ENCODE measurements at places on chromosomes 11 and 22.

DNA sequence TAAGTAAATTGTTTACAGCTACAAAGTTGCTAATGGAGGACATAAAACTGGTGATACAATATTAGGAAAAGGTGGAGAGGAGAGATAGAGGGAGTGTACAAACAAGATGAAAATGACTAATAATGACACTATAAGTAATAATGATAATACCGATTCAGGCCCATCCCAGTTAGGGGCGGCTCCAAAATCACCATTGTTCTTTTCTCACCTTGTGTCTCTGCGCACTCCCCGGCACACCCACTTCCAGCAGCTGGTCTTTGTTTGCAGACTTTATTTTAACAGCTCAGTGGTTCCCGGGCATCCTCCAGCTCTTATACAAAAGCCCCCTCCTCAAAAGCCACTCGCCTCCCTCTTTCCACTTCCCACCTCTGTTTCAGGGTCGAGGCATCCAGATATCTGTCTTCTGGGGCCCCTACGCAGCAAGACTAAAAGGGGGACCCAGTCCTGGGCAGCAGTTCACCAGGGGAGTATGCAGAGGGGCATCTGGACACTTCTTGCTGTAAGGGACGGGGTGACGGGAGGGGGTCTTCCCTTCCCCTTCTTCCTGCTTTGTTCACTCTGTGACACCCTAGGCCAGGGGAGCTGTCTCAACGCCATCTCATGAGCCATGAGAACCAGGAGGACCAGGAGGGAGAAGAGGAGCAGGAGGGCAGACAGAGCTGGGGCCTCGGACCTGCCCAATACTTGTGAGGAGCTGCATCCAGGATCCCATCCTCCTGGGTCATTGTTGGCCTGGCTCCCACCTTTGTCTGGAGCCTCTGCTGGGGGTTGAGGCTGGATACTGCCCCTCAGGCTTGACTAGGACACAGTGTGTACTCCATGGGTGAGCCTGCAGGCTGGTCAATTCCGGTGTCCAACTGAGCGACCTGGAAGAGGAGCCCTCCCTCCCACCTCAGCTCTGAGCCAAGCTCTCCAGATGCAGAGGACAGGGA lies 2.7 kb downstream of the APOL2 start:
- DNase-seq = no peak

- DNase-seq = no peak
These were observed 50.9 kb upstream of the PANX1 start for GRCh38 chr11:94077552-94078293.

DNA sequence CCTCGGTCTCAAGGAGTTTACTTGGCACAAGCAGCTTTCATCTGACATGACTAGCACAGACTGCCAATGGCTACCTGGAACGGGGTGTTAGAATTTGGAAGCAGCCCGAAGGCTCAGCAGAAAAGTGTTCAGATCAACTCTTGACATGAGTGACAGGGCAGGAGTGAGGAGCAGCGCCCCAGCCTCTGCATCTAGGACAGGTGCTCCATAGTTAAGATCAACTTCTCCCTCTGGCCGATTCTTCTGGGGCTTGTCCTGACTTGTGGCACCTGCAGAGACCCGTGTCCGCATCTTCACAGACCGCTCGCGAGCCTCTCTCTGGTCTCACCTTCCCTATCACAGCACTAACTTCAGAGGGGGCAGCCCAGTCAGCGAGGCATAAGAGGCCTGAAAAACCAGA lies 42.5 kb upstream of the CHKA start:
- DNase-seq = no peak

- no peak for DNase-seq
These were observed 222.9 kb upstream of the ARHGAP20 start for GRCh38 chr11:110935018-110935640.

- DNase-seq = no peak
These were observed 48.6 kb upstream of the ADA2 start for GRCh38 chr22:17267661-17268330.

GRCh38 chr11:20308601-20309000 lies 54.9 kb upstream of the HTATIP2 start:
- no peak for DNase-seq

DNA sequence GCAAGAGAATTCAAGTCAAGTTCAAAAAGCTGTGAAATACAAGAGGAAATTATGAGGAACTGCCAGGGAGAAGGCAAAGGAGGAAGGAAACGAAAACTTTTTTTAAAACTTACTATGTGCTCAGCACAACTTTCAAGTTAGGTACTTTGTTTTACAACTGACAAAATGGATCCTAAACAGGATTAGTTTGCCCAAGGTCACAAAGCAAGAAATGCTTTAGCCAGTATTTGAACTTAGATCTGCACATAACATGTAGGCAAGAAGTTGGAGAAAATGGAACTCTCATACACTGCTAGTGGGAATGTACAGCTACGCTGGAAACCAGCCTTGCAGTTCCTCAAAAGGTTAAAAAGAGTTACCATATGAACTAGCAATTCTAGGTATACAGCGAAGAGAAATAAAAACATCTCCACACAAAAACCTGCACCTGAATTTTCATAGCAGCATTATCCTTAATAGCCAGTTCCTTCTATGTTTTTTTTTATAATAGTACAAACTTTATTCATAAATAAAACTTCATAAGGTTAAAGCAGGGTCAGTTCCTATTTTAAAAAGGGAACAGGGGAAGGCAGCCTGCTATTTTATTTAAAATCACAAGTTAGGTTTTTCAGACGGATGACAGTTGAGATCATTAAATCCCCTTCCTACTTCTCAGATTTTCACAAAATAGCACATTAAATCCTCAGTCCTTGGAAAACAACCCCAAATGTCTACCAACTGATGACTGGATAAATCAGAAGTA lies 19.2 kb downstream of the DDX6 start:
- DNase-seq = no peak

DNA sequence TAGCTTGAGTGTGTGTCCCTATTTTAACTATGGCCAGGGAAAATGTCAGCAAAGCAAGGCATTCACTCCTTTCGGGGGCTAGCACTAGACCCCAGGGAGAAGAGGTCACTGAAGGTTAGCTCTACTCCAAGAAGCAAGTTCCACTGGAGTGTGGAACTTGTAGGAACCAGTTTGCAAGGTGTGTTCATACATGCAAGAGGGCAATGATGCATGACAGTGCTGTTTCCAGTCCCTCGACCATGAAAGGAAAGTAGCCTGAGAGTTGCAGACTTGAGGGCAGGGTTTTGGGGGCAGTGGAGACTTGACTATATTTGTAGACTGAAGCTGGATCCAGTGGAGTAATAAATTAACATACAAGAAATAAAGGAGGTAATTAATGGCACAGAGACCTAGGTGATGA lies 21.6 kb upstream of the SLC36A4 start:
- no peak for DNase-seq

GRCh38 chr22:41568811-41569210 lies 8.0 kb downstream of the CSDC2 start:
- no peak for DNase-seq

DNA sequence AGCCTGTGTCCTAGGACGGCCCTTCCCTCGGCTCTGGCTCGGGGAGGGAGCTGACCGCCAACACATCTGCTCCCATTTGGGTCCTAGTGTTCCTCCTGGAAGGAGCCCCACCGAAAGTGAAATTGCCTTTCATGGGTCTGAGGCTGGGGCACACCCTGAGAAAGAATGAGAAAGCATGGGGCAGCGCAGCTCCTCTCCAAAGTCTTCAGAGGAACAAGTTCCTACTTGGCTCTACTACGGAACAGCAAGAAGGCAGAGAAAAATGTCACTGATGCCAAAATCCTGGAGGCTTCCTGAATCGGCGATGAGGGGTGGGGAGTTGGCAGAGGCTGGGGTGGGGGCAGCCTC lies 41.5 kb upstream of the MYEOV start:
- no peak for DNase-seq

DNA sequence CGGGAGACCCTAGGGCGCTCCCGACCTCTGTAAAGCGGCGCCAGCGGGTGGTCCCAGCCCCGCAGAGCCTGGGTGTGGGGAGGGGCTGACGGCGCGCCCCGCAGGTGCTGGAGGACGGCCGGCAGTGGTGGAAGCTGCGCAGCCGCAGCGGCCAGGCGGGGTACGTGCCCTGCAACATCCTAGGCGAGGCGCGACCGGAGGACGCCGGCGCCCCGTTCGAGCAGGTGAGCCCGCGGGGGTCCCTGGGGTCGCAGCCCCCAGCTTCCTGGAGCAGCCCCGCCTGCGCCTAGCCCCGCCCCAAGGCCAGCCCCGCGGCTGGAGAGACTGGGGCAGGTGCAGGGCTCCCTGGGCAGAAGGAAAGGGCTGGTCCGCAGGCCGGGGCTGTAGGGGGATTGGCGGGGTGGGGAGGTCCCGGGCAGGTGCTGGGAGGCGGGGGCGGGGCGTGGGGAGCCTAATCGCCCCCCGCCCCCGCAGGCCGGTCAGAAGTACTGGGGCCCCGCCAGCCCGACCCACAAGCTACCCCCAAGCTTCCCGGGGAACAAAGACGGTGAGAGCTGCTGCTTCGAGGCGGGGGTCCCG lies 19.7 kb downstream of the EPS8L2 start:
- peak; percentile 50 for DNase-seq

DNA sequence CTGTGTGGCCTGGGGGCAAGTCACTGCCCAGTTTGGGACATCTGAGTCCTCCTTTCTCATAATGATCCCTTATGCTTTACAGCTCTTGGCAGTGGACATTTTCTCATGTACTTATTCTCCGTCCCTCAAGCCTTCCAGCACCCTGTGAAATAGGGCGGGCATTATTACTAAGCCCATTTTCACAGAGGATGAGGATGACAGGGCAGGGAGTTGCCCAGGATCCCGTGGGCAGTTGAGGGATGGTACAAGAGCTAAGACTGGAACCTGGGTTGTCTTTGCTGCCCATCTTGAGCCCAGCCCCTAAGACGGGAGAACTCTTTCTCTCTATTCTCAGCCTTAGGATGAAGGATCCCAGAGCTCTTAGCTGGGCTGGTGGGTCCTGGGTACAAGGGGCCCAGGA lies 11.2 kb downstream of the CD82 start:
- no peak for DNase-seq

GRCh38 chr11:5124891-5125620 lies 13.1 kb downstream of the OR52A5 start:
- DNase-seq = no peak

- no peak for DNase-seq
These were observed 117.0 kb downstream of the FBXO7 start for GRCh38 chr22:32591620-32592019.

- no peak for DNase-seq
These were observed 73.7 kb upstream of the CTSC start for GRCh38 chr11:88411265-88411664.

GRCh38 chr11:75344186-75344585 lies 7.3 kb downstream of the ARRB1 start:
- no peak for DNase-seq

- no peak for DNase-seq
These were observed 154.3 kb downstream of the FBXO7 start for GRCh38 chr22:32628628-32629572.

DNA sequence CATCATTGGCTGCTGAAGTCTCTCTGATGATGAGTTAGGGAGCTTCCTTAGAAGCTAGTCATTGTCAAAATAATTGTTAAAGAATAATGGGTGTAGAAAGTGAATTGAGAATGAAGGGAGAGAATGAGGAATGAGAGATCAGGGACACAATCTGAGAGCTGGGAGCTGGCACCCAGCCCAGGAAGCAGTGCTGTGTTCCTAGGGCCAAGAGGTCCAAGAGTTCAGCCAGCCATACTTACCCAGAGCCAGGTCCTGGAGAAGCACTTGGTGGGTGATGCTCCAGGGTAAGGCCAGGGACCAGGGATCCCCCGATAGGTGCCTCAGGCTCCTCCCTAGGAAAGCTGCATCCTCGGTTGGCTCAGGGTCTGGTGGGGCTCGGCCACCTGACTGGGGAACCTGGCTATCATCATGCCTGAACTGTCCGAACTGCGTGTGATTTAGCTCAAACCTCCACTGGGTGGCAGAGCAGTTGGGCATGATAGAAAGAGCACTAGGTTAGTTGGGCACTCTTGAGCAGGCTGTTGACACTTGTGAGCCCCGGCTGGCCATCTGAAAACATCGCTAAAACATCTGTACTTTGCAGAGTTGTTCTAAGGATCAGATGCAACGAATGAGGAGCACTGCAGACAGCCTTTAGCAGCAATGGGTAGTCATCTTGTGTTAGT lies 123.9 kb upstream of the NCAM1 start:
- DNase-seq = peak; percentile 59

DNA sequence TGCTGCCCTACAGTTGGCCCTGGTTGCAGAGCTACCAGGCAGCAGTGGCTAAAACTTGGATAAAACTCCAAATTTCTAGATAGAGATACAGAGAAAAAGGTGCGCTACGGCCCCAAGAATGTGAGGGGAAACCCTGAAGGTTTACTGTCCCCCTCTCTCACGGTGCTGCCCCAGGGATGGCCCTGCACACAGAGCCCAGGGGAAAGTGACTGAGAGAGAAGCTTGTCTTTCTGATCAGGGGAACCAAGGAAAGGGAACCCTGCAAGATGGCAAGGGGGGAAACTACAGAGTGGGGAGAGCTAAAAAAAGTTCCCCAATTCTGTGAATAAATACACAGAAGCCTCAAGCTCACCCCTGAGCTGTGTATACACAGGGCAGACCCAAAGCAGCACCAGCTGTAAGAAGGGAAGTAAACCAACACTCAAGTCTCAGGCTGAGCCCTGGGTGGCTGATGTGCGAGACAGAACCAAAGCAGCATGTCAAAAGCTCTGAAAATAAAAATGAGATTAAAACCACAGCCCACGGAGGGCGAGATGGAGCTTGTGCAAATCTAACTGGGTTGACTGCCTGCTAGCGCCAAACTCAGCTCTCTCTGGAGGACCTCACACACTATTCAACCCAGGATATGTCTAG lies 22.1 kb downstream of the GNB1L start:
- no peak for DNase-seq

- DNase-seq = no peak
These were observed 76.0 kb downstream of the HSD17B12 start for GRCh38 chr11:43756575-43756974.

- no peak for DNase-seq
These were observed 48.5 kb upstream of the MN1 start for GRCh38 chr22:27850000-27850521.

- DNase-seq = no peak
These were observed 11.0 kb downstream of the TANGO2 start for GRCh38 chr22:20031732-20032406.

DNA sequence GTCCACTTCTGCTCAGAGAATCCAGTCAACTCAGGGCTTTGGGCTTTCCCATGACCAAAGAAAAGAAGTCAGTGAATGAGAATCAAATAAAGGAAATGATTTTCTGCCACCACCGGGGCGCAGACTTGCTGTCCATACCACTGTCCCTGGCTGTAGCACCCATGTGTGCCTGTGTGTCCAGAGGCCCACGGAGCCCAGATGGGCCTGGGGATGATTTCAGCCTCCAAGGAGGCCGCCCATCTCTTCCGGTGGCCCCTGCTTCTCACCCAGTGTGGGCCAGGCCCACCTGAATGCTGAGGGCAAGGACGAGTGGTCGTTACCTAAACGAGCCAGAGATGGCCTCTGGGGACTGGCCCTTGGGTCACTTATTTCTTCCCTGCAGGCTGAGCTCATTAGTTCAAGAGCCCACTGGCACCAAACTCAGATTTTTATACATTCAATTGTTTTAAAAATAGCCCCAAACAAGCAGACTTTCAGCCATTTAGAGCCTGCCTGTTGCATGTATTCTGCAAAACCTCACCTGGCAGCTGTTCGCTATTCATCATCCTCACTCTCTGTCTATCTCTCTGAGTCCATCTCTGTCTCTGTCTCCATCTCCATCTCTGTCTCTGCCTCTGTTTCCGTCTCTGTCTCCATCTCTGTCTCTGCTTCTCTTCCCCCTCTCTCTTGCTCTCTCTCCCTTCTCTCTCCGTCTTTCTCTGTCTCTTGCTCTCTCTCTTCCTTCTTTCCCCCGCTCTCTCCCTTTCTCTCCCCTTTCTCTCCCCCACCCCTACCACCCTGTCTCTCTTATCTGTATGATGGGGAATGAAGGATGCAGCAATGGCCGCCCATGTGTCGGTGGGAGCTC lies 24.2 kb downstream of the KRTAP5-5 start:
- DNase-seq = no peak

- no peak for DNase-seq
These were observed 22.9 kb upstream of the THY1 start for GRCh38 chr11:119445850-119446249.

Measured in RPMI8226 (cell line).